NCI-H1092 (cell line): ENCODE measurements at places on chromosomes 6 and 20.

DNA sequence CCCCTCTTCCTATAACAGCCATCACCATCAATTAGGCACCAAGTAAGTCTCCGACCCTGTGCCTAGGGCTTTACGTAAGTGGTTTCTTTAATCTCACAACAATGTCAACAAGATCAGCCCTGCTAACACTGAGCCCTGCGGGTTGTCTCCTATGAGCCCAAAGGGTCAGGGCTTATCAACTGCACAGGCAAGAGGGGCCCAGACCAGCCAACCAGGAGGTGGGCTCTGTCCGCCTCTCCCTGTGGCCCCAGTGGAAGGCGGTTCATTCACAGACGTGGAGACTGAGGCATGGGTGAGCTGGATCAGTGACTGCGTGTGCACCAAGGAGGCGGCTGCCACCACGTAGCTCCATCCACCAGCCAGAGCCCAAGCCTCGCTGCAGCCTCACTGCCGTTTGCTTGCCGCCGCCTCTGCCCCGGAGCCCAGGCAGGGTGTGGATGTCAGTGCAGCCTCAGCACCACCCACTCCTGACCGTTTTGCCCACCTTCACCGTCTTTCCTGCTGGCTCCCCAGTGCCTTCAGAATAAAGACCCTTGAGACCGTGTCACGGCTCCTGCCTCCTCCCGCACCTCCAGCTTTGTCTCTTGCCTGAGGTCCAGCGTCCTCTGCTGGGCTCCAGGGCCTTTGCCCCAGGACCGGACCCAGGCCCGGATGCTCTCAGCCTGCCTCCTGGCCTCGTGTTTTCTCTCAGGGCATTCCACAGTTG lies 78.7 kb downstream of the DLL1 start:
- no peak for DNase-seq

- no peak for DNase-seq
Observed at GRCh38 chr6:89711801-89712200, 73.3 kb upstream of the LYRM2 start.

GRCh38 chr20:60008130-60008808 lies 50.0 kb downstream of the CDH26 start:
- no peak for DNase-seq

- no peak for DNase-seq
Observed at GRCh38 chr20:48691523-48691922, 136.3 kb downstream of the PREX1 start.

GRCh38 chr6:18241208-18242038 lies 22.9 kb downstream of the DEK start:
- DNase-seq = no peak

DNA sequence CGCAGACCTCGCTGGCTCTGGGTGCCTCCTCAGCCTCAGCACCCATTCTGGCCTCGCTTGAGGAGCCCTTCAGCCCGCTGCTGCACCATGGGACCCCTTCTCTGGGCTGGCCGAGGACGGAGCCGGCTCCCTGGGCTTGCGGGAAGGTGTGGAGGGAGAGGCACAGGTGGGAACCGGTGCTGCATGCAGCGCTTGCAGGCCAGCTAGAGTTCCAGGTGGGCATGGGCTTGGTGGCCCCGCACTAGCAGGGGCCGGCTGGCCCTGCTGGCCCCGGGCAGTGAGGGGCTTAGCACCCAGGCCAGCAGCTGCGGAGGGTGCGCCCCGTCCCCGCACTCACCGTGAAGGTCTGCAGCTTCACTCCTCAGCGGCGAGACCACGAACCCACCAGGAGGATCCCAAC lies 30.4 kb downstream of the DEFB114 start:
- no peak for DNase-seq

GRCh38 chr6:1524040-1524480 lies 85.7 kb upstream of the FOXC1 start:
- DNase-seq = no peak

DNA sequence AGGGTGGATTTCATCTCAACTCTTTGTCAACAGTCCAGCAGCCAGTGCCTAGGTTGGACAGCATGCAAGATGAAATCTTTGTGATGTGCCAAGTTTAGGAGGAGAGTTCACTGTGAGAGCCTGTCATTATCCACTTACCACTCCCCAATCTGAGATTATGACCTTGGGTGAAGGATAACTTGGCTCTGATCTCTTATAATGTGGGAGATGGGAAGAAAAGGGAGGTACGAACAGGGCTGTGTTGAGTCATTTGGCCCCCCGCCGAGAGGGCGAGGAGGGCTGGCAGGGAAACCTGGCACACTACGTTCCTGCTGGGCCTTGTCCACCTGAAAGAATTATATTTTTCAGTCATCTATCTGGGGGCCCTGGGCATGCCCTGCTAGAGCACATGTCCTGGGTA lies 35.8 kb downstream of the LAMA4 start:
- DNase-seq = no peak

DNA sequence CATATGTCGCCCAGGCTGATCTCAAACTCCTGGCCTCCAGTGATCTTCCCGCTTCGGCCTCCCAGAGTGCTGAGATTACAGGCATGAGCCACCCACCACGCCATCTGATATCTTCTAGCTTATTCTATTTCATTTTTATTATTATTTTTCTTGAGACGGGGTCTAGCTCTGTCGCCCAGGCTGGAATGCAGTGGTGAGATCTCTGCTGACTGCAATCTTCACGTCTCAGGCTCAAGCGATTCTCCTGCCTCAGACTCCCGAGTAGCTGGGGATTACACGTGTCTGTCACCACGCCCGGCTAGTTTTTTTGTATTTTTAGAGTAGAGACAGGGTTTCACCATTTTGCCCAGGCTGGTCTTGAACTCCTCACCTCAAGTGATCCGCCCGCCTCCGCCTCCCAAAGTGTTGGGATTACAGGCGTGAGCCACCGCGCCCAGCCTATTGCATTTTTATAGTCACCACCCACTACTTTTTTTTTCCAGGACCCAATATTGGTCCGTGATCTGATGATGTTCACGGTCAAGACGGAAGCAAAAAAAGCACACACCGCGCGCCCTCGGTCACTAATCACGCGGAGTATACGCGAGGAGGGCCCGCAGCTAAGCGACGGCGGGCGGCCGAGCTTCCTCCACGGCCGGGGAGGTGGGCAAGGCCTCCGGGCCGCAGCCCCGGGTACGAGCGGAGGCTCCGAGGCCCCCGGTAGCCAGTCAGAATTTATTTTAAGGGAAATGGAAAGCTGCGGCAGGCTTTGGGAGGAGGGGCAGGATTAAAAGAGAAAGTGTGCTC lies 1.1 kb upstream of the LSM14B start:
- no peak for DNase-seq

- DNase-seq = no peak
Observed at GRCh38 chr6:2542858-2543218, 207.9 kb downstream of the MYLK4 start.

DNA sequence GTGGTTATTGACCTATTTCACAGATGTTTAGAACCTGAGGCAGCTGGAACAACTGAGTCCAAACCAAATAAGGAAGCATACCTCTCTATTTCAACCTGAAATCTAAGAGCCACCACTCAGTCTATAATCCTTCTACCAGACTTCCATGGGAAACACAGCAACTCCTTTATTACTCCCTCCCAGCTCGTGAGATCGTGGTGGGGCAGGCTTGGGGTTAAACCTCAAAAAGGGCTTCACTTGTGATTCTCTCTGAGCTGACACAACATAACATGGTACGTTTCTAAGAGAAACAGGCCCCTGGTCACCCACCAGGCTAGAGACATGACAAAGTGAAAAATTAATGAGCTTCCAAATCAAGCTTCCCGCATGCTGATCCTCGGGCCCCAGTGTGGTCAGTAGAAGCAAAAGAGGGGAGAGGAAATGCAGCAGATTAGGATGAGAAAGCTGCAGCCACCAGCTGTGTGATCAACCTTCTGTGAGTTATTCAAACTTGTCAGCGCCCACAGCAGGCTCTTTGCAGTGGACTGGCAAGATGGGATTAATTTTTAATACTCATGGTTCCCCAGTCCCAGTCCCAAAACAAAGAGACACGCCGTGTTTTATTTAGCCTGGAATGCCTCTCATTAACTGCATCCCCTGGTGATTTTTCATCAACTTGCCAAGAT lies 9.3 kb downstream of the PKHD1 start:
- DNase-seq = no peak

DNA sequence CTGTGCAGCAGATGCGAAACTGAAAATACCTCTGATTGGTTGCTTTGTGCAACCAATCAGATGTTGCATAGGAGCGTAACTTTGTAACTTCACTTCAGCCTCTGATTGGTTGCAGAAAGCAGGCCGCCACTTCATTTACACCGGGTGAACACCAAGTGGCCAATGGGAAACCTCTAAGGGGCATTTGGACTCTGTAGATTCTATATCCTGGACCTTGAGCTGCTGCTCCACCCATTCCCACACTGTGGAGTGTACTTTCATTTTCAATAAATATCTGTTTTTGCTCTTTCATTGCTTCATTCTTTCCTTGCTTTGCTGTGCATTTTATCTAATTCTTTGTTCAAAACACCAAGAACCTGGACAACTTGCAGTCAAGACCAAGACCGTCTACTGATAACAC lies 14.1 kb upstream of the NXT1 start:
- DNase-seq = no peak

- DNase-seq = no peak
Observed at GRCh38 chr20:52937591-52938100, 34.5 kb upstream of the TSHZ2 start.

DNA sequence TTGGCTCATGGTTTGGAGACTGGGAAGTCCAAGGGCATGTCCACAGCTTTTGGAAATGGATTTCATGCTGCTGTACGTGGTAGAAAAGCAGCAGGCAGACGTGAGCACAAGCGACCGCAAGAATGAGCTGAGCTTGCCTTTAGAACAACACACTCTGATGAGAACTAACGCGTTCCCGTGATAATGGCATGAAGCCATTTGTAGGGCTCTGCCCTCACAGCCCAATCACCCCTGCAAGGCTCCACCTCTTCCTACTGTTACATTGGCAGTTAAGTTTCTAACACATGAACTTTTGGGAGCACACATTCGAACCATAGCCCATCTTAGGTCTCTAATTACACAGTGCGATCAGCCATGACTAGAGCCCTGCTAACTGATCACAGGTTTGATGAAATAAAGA lies 107.5 kb upstream of the TMEM170B start:
- no peak for DNase-seq

GRCh38 chr6:42359021-42359420 lies 92.7 kb downstream of the TRERF1 start:
- DNase-seq = no peak

GRCh38 chr6:151325075-151326050 lies 66.0 kb downstream of the ZBTB2 start:
- no peak for DNase-seq

GRCh38 chr6:95292011-95292410 lies 285.3 kb upstream of the MANEA start:
- DNase-seq = no peak

- DNase-seq = no peak
Observed at GRCh38 chr6:63814459-63814858, 178.9 kb downstream of the PHF3 start.

DNA sequence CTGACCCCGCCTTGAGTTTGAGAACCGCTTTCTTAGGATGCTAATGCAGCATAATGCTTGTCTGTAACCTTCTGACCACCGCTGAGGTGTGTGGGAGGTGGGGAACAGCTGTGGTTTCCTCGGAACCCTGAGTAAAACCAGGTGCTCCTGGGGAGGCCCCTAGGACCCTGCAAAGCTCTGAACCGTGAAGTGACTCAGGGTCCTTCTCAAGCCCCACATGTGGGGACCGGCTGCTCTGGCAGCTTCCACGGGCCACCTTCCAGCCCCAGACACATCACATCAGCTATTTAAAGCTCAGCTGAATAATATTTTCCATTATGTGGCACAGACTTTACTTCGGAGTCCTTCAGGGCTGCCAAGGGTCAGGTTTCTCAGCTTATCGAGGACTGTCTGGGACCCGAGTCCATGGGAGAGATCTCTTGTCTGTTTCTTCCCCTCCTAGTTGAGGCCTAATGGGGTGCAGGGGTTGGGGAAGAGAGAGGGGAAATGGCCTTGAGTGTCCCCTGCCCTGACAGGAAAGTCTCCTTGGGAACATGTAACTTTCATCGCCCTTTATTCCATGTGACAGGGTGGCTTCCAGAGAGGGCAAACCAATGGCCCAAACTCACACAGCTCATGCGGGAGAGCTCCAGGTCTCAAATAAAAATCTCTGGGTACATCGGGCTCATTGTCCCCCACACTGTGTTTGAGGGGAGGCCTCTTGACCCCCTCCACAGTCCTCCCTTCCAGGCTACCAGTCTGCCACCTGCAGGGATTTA lies 186.1 kb upstream of the SLC24A3 start:
- no peak for DNase-seq

DNA sequence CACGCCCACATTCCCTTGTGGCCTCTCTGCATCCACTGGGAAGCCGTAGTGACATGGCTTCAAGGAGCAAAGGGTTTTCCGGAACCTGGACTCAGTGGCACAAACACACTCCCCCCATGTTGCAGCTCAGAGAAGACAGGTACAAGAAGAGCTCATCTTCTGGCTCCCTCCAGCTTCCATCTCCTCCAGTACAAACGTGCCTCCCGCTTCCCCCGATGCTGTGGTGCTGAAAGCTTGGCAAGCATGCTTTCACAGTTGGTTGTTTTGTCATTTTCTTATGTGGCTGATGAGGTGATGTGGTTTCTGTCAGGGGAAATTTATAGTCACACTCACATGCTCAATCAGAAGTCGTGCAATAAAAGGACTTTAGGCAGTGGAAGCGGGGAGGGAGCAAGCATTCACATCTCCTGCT lies 258.5 kb downstream of the KIF16B start:
- no peak for DNase-seq

GRCh38 chr6:149830731-149831307 lies 33.3 kb downstream of the LRP11 start:
- DNase-seq = no peak

- DNase-seq = no peak
Observed at GRCh38 chr6:24191346-24191745, 65.3 kb downstream of the NRSN1 start.

DNA sequence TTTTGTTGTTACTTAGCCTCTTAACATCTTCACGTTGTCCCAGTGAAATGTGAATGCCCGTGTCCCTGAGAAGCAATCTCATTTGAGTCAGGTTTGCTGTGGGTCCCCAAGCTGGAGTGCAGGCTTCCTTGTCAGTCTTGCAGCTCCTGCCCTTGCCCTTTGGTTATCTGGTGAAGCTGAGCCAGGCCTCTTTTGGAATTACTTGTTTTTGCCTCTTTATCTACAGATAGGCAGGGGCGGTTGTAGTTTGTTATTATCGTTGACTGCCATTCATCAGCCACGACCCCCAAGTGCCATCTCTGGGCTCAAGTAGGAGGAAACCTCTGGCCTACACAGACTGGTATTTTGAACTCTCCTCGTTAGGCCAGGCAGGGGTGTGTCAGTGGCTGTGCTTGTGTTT lies 2.2 kb downstream of the TMEM14C start:
- DNase-seq = no peak

GRCh38 chr6:151962246-151962846 lies 154.9 kb downstream of the ESR1 start:
- DNase-seq = no peak

GRCh38 chr6:104322841-104323240 lies 536.9 kb downstream of the HACE1 start:
- DNase-seq = no peak

DNA sequence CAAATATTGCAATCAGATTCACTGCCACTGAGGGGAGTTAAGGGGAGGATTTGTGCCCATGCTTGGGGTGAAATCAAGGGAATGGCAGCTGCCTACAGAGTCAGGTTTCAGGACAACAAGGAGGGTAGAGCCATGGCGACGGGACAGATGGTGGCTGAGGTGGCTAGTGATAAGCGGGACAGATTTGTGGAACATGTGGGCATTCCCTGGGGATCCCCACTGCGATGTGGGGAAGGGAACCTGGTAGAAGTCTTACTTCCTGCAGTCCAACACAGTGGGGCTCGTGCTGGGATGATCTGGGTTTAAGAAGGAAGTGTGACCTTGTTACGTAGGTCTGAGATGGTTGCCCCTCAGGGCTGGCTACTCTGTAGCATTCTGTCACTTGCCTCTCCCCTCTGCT lies 292.0 kb upstream of the JARID2 start:
- no peak for DNase-seq

- DNase-seq = no peak
Observed at GRCh38 chr6:169225131-169225576, 28.5 kb downstream of the THBS2 start.
